ENCODE measurements at places on chromosomes 12 and 14.

DNA sequence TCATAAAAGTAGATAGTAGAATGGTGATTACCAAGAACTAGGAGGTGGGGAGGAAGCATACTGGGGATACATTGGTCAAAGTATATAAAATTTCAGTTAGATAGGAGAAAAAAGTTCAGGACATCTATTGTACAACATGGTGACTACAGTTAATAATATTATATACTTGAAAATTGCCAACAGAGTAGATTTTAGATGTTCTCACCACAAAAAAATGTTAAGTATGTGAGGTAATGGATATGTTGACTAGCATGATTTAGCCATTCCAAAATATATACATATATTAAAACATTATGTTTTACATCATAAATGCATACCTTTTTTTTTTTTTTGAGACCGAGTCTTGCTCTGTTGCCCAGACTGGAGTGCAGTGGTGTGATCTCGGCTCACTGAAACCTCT is 31.0 kb downstream of the TMEM116 start:
- DNase-seq = no peak

DNA sequence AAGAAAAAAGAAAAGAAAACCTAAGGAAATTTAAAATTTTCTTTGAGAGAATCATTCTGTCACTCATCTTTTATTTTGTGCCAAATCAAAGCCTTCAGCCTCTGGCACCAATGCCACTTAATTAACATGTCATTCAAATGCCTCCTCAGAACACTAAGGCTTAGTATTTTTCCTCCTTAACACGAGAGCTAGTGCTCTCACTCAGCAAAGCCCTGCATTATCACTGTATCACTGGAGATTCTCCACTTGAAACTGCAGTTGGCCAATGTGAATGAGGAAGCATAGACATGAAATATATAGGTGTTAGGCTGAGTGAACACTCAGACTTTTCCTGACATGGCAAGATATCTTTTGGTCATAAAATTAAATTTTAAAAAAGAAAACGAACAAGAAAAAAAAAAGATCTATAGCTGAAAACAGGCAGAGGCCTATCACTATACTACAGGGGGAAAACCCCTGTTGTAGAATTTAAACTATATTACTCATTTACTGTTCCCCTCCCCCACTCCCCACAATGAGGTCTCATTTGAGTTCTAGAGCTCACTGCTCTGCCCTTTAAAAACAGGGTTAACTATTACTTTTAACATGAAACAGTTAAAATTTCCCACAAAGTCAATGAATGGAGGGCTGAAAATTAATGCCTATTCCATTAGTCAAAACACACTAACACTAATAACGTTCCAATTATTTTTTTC is 5.1 kb downstream of the MBIP start:
- DNase-seq = no peak

- no peak for DNase-seq
These were observed 466.3 kb downstream of the DIO2 start for GRCh38 chr14:79745046-79745445.

GRCh38 chr12:10737249-10737648 is 14.1 kb upstream of the YBX3 start:
- DNase-seq = no peak

DNA sequence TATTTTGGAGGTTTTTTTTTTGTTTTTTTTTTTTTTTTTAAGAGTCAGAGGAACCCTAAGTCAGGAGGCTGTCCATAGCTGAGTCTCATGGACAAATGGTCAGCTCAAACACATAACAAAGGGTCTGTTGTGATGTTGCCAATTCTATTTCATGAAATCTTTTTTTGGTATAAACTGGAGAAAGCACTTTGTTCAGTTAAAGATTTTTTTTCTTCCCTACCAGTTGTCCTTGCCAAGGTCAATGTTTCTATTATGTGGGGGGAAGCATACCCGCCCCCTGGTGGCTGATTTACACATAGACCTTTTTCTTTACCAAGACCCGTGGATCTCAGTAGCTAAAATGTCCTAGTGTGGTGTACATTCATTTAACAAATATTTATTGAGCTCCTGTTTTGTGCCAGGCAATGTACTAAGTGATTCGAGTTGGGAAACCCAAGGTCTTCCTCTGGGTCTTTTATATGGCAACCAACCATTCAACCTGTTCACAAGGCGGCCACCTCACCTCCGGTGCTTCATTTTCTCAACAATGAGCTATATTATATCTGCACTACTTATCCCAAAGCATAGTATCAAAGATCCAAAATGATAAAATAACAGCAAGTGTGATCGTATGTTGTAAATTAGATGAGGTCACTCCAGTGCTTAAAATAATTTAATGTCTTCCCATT is 214.5 kb downstream of the PAH start:
- DNase-seq = peak; percentile 49

GRCh38 chr12:125983784-125984500 is 918.7 kb downstream of the AACS start:
- DNase-seq = peak; percentile 28

GRCh38 chr12:131044136-131044535 is 90.4 kb downstream of the ADGRD1 start:
- DNase-seq = no peak

DNA sequence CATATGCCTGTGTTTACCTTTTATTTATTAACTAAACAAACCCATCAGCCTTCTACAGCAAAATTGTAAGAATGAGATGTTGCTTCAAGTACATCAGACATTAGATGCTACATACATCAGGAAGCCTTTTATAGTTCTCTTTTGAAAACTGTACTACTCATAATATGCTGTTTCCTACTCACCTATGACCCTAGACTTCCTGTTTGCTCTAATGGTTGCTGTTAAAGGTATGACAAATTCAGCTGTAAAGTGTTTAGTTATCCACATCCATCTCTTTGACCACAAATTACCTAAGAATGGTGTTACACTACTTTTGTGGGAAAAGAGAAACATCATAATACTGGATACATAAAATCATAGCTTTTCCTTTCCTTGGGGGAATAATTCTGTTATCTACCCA is 220.0 kb downstream of the RAD51B start:
- peak; percentile 2 for DNase-seq

- DNase-seq = no peak
These were observed 36.8 kb downstream of the DEGS2 start for GRCh38 chr14:100122481-100123223.

GRCh38 chr14:23559010-23559925 is 3.2 kb downstream of the THTPA start:
- DNase-seq = no peak

GRCh38 chr12:69097619-69098368 is 141.6 kb upstream of the CPSF6 start:
- DNase-seq = no peak

Data from Jurkat, Clone E6-1 (cell line).